Progenitor cell of endocrine pancreas (in vitro differentiated cells): ENCODE measurements at places on chromosomes 13 and 19. TPM values are rescaled to one million over a fixed set of nuclear protein-coding genes. Genes with fewer than 3 reads are reported as not detected.

GRCh38 chr13:43544011-43544410 lies 242.8 kb downstream of the ENOX1 start:
- no peak for DNase-seq

The NTF4 gene
- 0.91 and 1.5 TPM in 2 replicates for total RNA-seq

DNA sequence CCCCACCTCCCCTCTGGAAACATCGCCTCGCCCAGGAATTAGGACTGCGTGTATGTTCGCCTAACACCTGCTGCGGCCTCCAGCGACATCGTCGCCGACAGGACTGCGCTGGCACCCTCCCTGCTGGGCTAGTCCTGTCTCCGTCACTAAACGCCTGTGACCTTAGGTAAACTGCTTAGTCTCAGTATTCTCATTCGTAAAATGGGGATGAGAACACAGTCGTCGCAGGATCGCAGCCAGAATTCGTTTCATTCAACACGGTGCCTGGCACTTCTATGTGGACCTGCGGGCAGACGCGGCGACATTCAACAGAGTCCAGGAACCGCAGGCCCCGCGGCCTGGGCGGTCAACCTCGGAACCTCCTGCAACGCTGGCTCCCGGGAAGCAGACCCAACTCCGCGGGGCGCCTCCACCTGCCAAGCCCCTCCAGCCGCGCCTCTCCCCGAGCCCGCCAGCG lies 485 bp downstream of the CRYL1 start:
- DNase-seq: no peak

DNA sequence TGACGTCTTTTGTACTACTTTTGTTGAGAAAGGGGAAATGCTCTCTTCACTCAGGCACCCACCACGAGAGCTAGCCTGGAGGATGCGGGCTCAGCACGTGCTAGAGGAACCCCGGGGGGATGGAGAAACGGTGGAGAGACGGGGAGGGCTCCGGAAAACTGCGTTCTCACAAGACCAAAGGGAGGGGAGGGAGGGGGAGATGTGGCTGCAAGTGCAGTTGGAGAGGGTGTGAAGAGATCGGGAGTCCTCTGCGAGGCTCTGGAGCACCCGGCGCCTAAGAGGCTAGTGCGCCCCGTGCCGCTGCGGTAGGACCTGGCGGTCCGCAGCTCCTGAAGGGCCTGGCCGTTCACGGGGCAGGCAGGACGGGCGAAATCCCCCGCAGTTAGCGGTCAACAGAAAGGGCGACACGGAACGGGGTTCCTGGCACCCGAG lies 43.4 kb upstream of the XPO4 start:
- DNase-seq: no peak

- DNase-seq: no peak
Measured at GRCh38 chr19:29945433-29945832, 3.4 kb downstream of the URI1 start.

DNA sequence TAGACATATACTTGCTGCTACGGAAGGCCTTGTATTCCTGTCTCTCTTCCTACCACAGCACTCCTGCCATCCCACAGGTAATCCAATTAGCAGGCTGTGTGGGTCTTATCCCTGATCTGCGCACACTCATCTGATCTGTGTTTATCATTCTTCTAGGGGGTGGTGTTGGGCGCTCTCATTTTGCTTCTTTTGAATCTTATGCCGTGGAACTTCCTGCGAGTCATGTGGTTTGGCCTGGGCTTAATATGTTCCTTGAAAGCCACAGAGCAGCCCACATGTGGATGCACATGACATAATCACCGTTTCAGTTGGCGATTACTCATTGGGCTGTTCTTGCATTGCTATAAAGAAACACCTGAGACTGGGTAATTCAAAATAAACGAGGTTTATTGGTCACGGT lies 7.5 kb downstream of the RASA3 start:
- no peak for DNase-seq

The UPK1A gene
- total RNA-seq: not detected in 2 replicates

DNA sequence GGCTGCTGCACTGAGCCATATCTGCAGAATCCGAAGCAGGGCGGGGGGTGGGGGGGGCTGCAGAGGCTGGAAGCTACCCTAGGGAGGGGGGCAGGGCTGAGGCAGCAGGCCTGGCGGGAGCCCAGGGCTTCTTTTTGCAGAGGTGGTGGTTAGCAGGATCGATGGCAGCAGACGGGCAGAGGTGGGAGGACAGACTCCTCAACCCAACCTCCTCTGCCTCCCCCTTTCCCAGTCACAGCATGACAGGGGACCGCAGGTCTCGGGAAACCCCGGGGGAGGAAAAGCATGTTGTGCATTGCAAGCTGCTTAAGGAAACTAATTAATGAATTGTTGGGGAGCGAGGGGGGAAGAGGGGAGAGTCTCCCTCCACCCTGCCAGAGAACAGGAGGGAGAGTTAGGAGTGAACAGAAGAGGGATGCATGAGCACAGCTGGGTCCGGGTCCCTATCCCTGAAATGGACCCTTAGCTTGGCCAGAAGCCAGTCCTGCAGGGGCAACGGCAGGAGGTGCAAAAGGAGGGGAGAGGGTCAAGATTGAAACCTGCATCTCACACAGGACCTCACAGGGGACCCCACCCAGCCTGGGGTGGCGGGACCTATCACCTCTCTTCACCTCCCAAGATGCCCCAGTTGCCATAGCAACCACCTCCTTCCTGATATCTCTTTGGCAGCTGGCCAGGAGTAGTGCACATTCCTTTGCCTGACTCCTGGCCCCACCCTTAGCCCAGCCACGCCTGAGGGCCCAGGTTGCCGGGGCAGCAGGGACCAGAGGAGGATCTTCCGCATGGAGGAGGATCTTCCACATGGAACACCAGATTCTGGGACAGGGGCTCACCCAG lies 1.8 kb downstream of the FXYD7 start:
- DNase-seq: no peak

The ZNF578 gene
- total RNA-seq: 2.8 and 3.0 TPM in 2 replicates

- no peak for DNase-seq
Measured at GRCh38 chr13:48790199-48790598, 136.5 kb downstream of the CYSLTR2 start.

GRCh38 chr13:20438801-20439200 lies 86.9 kb downstream of the CRYL1 start:
- DNase-seq: no peak

- DNase-seq: no peak
Measured at GRCh38 chr19:45041125-45041524, 2.3 kb downstream of the CLASRP start.

DNA sequence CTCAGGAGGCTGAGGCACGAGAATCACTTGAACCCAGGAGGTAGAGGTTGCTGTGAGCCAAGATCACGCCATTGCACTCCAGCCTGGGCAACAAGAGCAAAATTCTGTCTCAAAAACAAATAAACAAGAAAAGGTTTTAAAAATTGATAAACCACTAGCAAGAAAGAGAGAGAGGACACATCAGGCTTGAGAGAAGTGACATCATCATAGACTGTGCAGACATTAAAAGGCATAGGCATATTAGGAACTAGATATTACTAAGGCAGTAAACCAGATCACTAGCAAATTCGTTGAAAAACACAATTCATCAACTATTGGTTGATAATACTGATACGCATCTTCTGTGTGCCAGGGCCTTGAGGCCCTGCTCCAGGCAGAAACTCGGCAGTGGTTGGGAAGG lies 7.7 kb downstream of the A1BG start:
- DNase-seq: no peak
